ENCODE measurements at places on chromosomes 2 and 18. TPM values are rescaled to one million over a fixed set of nuclear protein-coding genes. Genes with fewer than 3 reads are reported as not detected.

DNA sequence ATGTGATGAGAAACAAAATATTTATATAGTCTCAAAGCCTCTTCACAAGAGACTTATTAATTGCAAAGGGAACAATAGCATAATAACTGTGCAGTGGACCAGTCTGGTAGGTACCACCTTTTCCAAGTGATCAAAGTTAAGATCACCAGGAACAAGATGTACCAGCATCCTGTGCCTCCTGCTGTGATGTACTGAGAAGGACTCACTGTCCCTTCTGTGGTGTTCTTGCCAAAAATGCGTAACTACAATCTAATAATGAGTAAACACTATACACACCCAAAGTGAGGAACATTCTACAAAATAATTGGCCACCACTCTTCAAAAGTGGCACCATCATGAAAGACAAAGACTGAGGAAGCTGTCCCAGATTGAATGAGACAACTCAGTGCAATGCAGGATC lies 14.5 kb downstream of the GNLY start:
- no peak for DNase-seq

DNA sequence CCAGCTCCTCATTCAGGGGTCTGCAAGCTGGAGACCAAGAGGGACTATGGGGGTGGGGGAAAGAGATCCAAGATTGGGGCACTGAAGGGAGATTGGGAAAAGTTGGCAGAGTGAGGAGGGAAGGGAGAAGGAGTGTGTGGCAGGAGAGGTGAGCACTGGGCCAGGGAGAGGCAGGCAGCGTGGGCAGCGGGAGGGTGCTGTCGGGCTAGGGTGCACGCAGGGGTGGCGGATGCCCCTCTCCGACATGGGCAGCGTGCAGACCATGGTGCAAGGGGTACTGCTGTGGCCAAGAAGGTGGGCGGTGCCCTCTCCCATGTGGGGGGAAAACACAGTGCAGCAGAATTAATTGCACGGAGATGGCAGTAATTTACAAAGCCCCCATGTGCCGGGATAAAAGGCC lies 74.1 kb downstream of the CELF4 start:
- no peak for DNase-seq

ONECUT2 gene
- 0.03 TPM for total RNA-seq

DNA sequence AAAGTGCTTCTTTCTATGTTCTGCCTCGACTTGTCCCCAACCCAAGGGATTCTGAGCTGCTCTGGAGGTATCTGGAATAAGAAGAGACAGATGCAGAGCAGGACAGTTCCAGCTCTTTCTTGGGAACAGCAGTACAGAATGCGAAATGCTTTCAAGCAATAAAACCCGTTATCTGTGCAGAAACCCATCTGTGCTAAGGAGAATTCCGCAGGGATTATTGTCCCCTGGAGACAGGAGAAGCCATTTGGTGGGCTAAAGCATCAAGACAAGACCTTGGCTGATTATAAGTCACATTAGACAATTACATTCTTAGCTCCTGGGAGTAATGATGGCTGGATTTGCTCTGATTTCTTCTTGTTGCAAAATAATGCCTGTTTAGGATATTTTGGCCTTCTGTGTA lies 185.4 kb upstream of the GLI2 start:
- no peak for DNase-seq

DNA sequence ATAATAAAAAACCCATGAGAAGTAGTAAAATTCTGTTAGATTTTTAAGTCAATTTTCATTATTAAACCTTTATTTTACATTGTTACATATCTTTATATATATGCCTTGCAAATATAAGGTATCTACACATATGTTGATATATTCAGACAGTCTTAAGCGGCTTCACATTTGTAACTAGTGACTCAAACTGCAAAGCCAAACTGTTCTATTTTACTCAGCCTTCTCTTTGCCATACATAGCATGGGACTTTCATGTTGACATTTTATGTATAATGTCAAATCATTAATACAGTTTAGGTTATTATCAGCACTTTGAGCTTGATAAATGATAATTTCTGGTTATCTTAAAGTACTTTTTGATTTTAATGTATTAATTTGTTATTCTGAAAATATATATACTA lies 125.0 kb upstream of the WDSUB1 start:
- no peak for DNase-seq

- no peak for DNase-seq
Measured at GRCh38 chr2:43469713-43470112, 126.1 kb downstream of the THADA start.

GRCh38 chr2:172909454-172909853 lies 166.2 kb upstream of the MAP3K20 start:
- no peak for DNase-seq
